Stimulated activated naive B cell treated with anti-CD40 and anti-IgM and Interleukin-4, amounts not matched to agents 10 μg/mL and 1 μg/mL and 100 μg/mL, for 72 hours (primary cell): ENCODE measurements at places on chromosomes 4 and X.

- H3K27me3 ChIP-seq = peaks cover 5% of the 10 kb centered on the region
- no peak for DNase-seq
- H3K36me3 ChIP-seq = no peaks in the 10 kb centered on the region
- H3K4me1 ChIP-seq = no peaks in the 10 kb centered on the region
- H3K4me3 ChIP-seq = no peak overlapping the region
- H3K27ac ChIP-seq = no peak overlapping the region
Observed at GRCh38 chrX:132810964-132811712, 147.3 kb downstream of the HS6ST2 start.

GRCh38 chrX:154748712-154749339 is 2.1 kb downstream of the GAB3 start:
- H3K36me3 ChIP-seq = no peaks in the 10 kb centered on the region
- peak; percentile 23 for DNase-seq
- H3K4me3 ChIP-seq = no peak overlapping the region
- H3K27me3 ChIP-seq = no peaks in the 10 kb centered on the region

DNA sequence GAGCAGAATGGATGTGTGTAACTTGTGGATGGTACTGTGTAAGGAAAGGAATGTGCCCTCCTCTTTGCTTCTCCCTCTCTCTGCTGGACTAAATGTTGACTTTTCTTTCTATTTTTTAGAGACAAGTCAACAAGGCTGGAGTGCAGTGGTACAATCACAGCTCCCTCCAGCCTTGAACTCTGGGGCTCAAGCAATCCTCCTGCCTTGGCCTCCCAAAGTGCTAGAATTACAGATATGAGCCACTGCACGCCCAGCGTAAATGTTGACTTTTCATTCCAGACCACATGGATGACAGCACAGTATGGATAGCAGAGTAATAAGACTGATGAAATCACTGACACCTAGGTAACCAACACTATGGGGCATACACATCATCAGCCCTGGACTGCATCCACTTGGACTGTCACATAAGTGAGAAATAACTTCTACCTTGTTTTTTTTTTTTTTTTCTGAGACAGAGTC is 5.1 kb upstream of the RPS3A start:
- H3K4me3 ChIP-seq = no peak overlapping the region
- peaks cover 13% of the 10 kb centered on the region for H3K27me3 ChIP-seq
- H3K27ac ChIP-seq = no peak overlapping the region
- H3K36me3 ChIP-seq = peaks cover 1% of the 10 kb centered on the region

- no peak overlapping the region for H3K4me3 ChIP-seq
- no peaks in the 10 kb centered on the region for H3K4me1 ChIP-seq
- peaks cover 26% of the 10 kb centered on the region for H3K36me3 ChIP-seq
- no peak for DNase-seq
Observed at GRCh38 chr4:13248621-13249298, 235.4 kb downstream of the RAB28 start.

GRCh38 chrX:47723083-47723482 is 64.1 kb upstream of the UXT start:
- peaks cover 21% of the 10 kb centered on the region for H3K27me3 ChIP-seq
- no peak overlapping the region for H3K4me3 ChIP-seq
- H3K4me1 ChIP-seq = no peaks in the 10 kb centered on the region
- no peak overlapping the region for H3K27ac ChIP-seq
- DNase-seq = no peak

DNA sequence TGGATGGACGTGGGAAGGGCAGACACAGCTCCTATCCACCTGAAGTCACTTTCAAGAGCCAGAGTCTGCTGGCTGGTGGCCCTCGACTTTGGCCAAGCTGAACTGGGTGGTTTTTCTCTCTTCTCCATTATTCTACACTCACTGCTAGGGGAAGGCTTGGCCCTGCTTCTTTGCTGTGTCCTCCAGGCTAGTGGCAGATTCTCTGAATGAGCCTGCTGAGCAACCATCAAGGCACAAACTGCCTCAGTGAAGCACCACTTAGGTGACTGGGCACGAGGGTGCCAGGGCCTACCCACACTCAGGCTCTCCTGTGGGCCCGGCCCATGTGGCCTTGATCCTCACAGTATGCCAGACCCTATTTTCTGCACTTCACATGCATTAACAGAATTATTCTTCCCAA is 92.0 kb downstream of the PJA1 start:
- H3K4me3 ChIP-seq = no peak overlapping the region
- no peak for DNase-seq
- H3K27me3 ChIP-seq = no peaks in the 10 kb centered on the region
- H3K4me1 ChIP-seq = no peaks in the 10 kb centered on the region
- no peaks in the 10 kb centered on the region for H3K36me3 ChIP-seq

- no peaks in the 10 kb centered on the region for H3K27me3 ChIP-seq
- H3K27ac ChIP-seq = no peak overlapping the region
- H3K4me1 ChIP-seq = no peaks in the 10 kb centered on the region
- no peak overlapping the region for H3K4me3 ChIP-seq
- no peak for DNase-seq
- no peaks in the 10 kb centered on the region for H3K36me3 ChIP-seq
Observed at GRCh38 chrX:98362630-98363029, 1478.9 kb downstream of the RPA4 start.

GRCh38 chr4:137476345-137476744 is 55.9 kb downstream of the PCDH18 start:
- H3K27ac ChIP-seq = no peak overlapping the region
- DNase-seq = no peak
- H3K4me3 ChIP-seq = no peak overlapping the region
- no peaks in the 10 kb centered on the region for H3K27me3 ChIP-seq

GRCh38 chrX:15384304-15384703 is at the start of gene VEGFD:
Gene VEGFD, minus strand, starts transcription at chrX:15384413. Its CDS starts 467 bp downstream, at chrX:15383946.
- H3K4me3 ChIP-seq = no peak within 1 kb of the TSS
- H3K27me3 ChIP-seq = no peaks in the 10 kb centered on the region
- no peaks in the 10 kb centered on the region for H3K4me1 ChIP-seq
- H3K27ac ChIP-seq = no peak within 1 kb of the TSS
- H3K36me3 ChIP-seq = no peaks in the 10 kb centered on the region
- no peak for DNase-seq

- no peaks in the 10 kb centered on the region for H3K27me3 ChIP-seq
- H3K4me1 ChIP-seq = peaks cover 3% of the 10 kb centered on the region
Observed at GRCh38 chr4:143435955-143436354, 77.5 kb upstream of the SMARCA5 start.

DNA sequence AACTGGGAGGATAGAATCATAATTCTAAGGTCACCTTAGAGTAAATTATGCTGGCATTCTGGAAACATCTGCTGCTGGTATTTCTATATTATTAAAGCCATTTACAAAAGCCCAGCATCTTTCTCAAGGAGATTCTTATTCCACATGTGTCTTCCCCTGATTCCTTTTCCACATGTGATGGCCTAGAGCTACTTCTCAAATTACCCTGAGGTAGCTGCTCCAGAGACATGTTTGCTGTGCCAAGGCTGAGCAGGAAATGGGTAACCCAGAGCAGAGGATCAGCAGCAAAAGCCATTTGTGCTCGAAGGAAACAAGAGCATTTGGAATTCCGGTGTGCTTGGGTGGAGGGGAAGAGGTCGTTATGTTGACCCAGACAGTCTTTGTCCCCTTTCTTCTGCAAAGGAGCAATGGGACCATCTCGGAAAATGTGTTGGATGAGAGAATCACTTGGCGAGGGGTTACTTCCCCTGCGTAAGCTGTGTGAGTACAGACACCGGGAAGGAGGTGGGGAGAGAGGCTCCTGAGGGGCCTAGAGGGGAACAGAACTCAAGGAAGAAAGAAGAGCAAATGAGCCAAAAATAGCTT is 24.6 kb downstream of the TSC22D3 start:
- H3K27me3 ChIP-seq = no peaks in the 10 kb centered on the region
- H3K36me3 ChIP-seq = peaks cover 5% of the 10 kb centered on the region
- H3K27ac ChIP-seq = no peak overlapping the region
- no peaks in the 10 kb centered on the region for H3K4me1 ChIP-seq
- no peak for DNase-seq
- H3K4me3 ChIP-seq = no peak overlapping the region

DNA sequence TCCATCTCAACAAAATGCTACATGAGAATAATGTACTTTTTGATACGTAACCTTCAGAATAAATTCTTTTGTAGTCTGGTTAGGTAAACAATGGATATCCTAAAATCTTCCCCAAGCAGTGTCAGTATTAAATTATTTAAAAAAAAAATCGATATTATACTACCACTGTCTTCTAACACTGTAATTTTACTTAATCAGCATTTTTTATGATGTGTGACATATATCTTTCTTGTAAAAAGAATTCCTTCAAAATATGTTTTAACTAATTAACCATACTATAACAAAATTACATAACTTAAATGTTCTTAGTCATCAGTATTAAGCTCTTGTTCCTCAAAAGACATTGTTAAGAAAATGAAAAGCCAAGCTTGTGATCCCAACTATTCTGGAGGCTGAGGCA is 12.5 kb downstream of the OTUD4 start:
- H3K4me1 ChIP-seq = peaks cover 30% of the 10 kb centered on the region
- H3K36me3 ChIP-seq = peaks cover 26% of the 10 kb centered on the region
- H3K27ac ChIP-seq = no peak overlapping the region
- no peak overlapping the region for H3K4me3 ChIP-seq
- DNase-seq = no peak
- H3K27me3 ChIP-seq = no peaks in the 10 kb centered on the region

GRCh38 chr4:155564880-155565279 is 101.8 kb upstream of the GUCY1A1 start:
- no peaks in the 10 kb centered on the region for H3K27me3 ChIP-seq
- H3K27ac ChIP-seq = no peak overlapping the region
- no peaks in the 10 kb centered on the region for H3K36me3 ChIP-seq
- no peak for DNase-seq

DNA sequence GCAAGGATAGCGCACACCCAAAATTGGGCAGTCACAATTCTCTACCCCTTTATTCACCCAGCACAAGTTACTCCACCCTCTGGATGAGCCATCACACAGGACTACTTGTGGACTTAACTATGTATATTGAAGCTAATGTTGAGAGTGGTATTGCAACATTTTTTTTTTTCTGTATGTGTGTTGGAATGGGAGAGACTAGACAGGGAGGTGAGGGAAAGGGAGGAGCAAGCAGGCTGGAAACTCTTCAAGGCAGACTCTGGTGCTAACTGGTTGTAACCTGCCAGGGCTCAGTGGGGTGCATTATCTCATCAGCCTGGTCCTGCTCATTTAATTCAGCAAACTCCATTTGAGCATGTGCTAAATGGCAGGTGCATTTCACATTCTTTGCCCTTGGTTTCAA is 18.4 kb upstream of the CWH43 start:
- H3K4me1 ChIP-seq = no peaks in the 10 kb centered on the region
- H3K36me3 ChIP-seq = no peaks in the 10 kb centered on the region
- H3K4me3 ChIP-seq = no peak overlapping the region
- H3K27me3 ChIP-seq = peaks cover 8% of the 10 kb centered on the region
- no peak overlapping the region for H3K27ac ChIP-seq

GRCh38 chr4:4502694-4503311 is 39.0 kb downstream of the STX18 start:
- peaks cover 4% of the 10 kb centered on the region for H3K4me1 ChIP-seq
- H3K36me3 ChIP-seq = peaks cover 8% of the 10 kb centered on the region
- H3K27ac ChIP-seq = no peak overlapping the region
- peak overlapping the region; percentile 46 for H3K4me3 ChIP-seq
- H3K27me3 ChIP-seq = no peaks in the 10 kb centered on the region
- DNase-seq = no peak

DNA sequence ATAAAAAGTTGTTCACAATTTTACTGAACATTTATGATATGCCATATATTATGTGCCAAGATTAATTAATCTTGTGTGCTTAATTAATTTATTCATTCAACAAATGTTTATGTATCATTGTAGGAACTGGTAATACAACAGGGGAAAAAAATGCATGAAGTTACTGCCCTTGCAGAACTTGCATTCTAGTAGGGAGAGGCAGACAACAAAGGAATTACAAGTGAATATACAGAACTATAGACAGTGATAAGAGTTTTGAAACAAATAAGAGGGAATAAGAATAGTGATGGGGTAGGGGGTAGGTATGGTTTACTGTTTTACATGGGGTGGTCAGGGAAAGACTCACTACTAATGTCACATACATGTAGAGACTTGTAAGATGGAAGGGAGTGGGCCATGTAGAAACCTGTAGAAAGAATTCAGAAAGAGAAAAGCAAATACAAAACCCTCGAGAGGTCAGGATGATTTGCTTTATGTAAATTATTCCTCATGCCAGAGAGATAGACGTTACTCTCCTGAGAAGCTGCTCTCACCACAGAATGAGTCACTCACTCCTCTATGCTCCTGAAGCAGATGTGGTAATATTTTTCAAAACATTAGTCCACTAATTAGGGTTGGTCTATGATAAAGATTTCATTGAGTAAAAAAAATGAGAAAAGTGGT is 855.0 kb upstream of the GRID2 start:
- H3K27ac ChIP-seq = no peak overlapping the region
- DNase-seq = no peak
- no peaks in the 10 kb centered on the region for H3K36me3 ChIP-seq
- no peak overlapping the region for H3K4me3 ChIP-seq
- H3K27me3 ChIP-seq = no peaks in the 10 kb centered on the region

DNA sequence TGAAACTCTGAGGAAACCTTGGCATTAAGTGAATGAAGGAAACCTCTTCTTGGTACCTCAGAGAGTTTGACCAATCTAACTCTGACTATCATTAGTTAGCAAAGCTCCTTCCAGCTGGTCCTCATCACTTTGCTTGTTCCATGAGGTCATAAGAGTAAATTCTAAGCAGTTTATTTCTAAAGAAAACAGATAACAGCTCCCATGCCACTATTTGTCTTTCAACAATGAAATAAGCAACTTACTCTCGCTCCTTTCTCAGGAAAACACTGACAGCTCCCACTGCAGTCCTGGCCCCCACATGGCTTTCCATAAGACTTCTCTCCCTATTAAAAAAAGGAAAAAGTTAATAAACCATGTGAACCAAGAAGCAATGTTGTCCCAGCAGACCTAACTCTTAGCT is 127.7 kb downstream of the COL4A6 start:
- H3K4me3 ChIP-seq = no peak overlapping the region
- H3K27ac ChIP-seq = no peak overlapping the region
- H3K36me3 ChIP-seq = no peaks in the 10 kb centered on the region
- no peak for DNase-seq

DNA sequence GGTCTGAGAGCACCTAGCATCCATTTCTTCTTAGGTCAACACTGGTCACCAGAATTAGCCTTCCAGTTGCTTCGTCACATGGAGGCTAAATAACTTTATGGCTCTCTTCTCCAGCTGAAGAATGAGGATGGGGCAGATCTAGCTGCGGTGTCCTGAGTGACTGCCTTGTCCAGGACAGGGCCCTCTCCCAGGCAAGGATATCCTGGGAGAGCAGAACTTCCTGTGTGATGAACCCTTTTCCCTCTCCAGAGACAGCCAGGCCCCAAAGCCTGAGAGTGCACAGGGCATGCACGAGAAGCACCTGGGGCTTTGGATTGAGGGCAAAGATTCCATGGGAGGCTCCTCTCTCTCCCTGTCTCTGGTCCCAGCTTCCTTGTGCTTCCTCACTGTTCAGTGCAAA is 108.2 kb upstream of the MAMLD1 start:
- no peaks in the 10 kb centered on the region for H3K36me3 ChIP-seq
- H3K4me1 ChIP-seq = peaks cover 6% of the 10 kb centered on the region
- no peak for DNase-seq
- H3K4me3 ChIP-seq = no peak overlapping the region
- peaks cover 8% of the 10 kb centered on the region for H3K27me3 ChIP-seq
